ENCODE measurements at places on chromosomes 7 and 10.

DNA sequence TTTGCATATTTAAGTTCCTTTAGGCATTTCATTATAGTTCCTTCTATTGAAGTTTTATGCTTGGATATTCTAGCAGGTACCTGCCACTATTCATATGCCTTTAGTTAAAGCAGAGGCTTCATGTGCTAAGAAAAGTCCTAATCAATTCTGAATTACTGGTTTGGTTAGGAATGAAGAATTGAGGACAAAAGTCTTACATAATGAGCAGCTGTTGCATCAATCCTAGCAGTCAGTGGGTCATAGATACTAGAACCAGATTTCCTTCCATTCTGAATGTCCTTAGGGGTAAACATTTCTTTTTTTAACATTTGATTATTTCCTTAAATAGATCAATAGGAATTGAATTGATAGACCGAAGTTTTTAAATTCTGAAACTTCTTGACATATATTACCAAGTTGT is 59.2 kb downstream of the CDK13 start:
- ATAC-seq, result no peak

DNA sequence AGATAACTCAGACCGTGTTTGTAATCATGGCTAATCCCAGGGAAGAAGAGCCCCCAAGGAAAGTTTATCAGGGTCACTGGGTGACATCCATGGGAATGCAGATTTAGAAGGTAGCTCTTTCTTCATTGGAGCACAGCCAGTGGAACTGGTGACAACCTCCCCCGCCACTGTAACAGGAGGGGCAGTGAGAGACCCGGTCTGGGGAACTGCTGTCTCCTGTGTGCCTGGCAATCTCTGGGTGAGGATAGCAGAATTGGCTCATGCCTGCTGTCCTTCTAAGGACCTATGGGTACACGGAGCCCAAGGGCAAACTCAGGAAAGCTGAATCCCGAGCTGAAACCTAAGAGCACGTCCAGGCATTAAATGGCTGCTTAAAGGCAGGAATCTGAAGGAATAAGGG is 341.6 kb downstream of the ABCA13 start:
- no peak for ATAC-seq

GRCh38 chr7:133688483-133689239 is 435.8 kb downstream of the EXOC4 start:
- no peak for ATAC-seq

- no peak for ATAC-seq
These were observed 276.7 kb downstream of the NXPH1 start for GRCh38 chr7:8710124-8710523.

- no peak for ATAC-seq
These were observed 587.7 kb downstream of the KCNMA1 start for GRCh38 chr10:77049896-77050295.

- ATAC-seq, result no peak
These were observed 7.1 kb downstream of the CLCN1 start for GRCh38 chr7:143322760-143323633.

- no peak for ATAC-seq
These were observed 18.3 kb downstream of the UBE2D1 start for GRCh38 chr10:58352956-58353610.

DNA sequence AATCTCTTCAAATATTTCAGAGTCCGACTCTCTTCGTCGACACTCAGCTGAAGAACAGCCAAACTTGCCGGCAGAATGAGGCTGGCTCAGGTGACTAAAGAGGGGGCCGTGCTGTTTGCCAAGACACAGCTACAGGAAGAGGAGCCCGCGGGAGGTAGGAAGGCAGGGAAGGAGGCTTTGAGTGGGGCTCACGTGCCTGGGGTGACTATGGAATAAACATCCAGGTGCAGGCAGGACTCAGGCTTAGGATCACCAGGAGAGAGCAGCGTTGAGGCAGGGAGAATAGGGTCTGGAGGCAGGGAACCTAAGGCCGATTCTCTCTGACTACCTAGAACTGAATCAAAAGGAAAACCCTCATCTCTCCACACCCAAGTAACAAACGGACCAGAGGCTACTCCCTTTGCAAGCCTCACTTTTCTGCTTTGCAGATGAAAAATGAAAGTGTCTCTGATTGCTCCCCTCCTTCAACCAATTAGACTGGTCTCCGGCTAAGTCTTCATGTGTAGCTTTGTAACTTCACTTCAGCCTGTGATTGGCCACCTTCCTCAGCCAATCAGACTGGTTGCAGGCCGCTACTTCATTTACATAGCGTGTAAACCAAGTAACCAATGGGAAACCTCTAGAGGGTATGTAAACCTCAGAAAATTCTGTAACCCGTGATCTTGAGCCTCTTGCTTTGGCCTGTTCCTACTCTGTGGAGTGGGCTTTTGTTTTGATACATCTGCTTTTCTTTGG is 19.7 kb upstream of the BNIP3 start:
- peak; percentile 46 for ATAC-seq

GRCh38 chr10:7696545-7696944 is 6.6 kb upstream of the ITIH2 start:
- no peak for ATAC-seq

- ATAC-seq, result no peak
These were observed 135.8 kb downstream of the PLCE1 start for GRCh38 chr10:94129393-94130130.

- ATAC-seq, result no peak
These were observed 8.9 kb downstream of the CDK14 start for GRCh38 chr7:90605055-90605454.

- ATAC-seq, result no peak
These were observed 16.2 kb downstream of the ATG9B start for GRCh38 chr7:151008143-151008510.

- no peak for ATAC-seq
These were observed 59.4 kb upstream of the AHR start for GRCh38 chr7:17239046-17239445.

- no peak for ATAC-seq
These were observed 40.9 kb upstream of the MET start for GRCh38 chr7:116630932-116631671.

- no peak for ATAC-seq
These were observed 957.6 kb upstream of the ZNF722 start for GRCh38 chr7:63040966-63041610.

GRCh38 chr10:125123476-125124114 is 36.8 kb downstream of the CTBP2 start:
- ATAC-seq, result no peak

DNA sequence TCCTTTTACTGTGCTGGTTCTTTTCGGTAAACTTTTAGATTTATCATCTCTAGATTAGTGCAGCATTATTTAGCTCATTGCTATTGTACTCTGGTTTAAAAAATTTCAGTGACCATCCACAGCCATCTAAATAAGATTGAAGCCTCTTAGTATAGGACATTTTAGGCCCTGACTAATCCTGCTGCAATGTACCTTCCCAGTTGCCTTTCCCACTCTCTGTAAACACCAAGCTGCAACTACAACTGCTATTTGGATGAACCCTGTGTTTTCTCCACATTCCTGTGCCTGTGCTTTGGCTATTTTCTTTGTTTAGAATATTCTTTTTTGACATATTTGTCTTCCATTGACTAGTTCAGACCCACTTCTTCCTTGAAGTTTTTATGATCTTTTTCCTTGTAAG is 314.6 kb downstream of the AUTS2 start:
- no peak for ATAC-seq

GRCh38 chr7:55593172-55593514 is 20.8 kb upstream of the VOPP1 start:
- no peak for ATAC-seq

- no peak for ATAC-seq
These were observed 67.4 kb upstream of the SLC35G1 start for GRCh38 chr10:93826355-93826754.

- ATAC-seq, result no peak
These were observed 85.3 kb upstream of the RET start for GRCh38 chr10:42991442-42992098.

GRCh38 chr10:22252224-22252800 is 34.5 kb upstream of the EBLN1 start:
- ATAC-seq, result peak; percentile 78
